T-helper 1 cell (primary cell): ENCODE measurements at places on chromosomes 5 and 9.
A peak's percentile ranks its signal among the peaks of the same experiment; 100 is the strongest.

GRCh38 chr9:25678147-25678666, at the start of gene TUSC1:
TSS of gene TUSC1 (minus strand) at chr9:25678444. CDS start at chr9:25678312, 132 bp downstream.
- DNase-seq, result peak; percentile 0

- no peak for DNase-seq
These were observed 1.9 kb downstream of the TEX53 start for GRCh38 chr9:114655689-114656088.

DNA sequence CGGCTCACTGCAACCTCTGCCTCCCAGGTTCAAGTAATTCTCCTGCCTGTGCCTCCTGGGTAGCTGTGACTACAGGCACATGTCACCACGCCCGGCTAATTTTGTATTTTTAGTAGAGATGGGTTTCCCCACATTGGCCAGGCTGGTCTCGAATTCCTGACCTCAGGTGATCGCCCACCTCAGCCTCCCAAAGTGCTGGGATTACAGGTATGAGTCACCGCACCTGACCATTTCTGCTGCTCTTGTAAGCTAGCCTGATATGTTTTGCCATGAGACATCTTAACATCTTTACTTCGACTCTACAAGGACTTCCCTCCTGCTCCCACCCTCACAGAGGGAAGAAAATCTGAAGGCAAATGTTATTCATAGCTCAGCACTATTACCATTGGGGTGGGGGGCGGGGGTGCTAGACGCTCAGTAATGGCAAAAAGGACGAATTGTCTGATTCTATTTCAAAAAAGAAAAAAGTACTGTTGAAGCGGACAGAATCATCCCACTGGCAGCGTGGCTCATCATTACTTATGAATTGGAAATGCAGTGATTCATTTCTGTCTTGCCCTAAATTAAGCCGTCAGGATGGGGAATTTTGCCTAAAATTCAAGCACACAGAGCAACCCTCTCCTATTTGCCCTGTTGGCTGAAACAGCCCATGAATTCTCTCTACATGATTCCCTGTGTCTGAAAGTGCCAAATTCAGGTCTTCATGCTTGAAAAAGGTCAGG, 46.4 kb upstream of the WWC1 start:
- DNase-seq, result no peak

- no peak for DNase-seq
These were observed 13.1 kb downstream of the ARHGEF37 start for GRCh38 chr5:149594206-149594895.

GRCh38 chr5:53560028-53560427, 411 bp upstream of the NDUFS4 start:
- DNase-seq, result no peak

DNA sequence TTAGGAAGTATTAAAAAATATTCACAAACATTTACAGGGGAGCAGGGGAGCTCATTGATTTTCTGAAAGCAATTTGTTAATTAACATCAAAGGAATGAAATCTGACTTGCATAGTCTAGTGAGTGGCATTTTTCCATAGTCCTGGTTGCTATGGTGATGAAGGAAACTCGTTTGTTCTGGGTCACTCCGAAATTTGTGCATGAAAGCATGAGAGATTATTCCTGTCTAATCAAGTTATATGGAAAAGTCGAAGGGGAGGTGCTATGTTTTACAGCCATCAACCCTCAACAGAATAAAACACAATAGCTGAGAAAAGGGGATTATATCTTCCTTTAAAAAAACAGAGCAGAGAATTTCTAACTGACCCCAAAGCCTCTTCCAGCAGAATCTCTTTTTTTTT, 1495.7 kb upstream of the WWC1 start:
- DNase-seq, result no peak

DNA sequence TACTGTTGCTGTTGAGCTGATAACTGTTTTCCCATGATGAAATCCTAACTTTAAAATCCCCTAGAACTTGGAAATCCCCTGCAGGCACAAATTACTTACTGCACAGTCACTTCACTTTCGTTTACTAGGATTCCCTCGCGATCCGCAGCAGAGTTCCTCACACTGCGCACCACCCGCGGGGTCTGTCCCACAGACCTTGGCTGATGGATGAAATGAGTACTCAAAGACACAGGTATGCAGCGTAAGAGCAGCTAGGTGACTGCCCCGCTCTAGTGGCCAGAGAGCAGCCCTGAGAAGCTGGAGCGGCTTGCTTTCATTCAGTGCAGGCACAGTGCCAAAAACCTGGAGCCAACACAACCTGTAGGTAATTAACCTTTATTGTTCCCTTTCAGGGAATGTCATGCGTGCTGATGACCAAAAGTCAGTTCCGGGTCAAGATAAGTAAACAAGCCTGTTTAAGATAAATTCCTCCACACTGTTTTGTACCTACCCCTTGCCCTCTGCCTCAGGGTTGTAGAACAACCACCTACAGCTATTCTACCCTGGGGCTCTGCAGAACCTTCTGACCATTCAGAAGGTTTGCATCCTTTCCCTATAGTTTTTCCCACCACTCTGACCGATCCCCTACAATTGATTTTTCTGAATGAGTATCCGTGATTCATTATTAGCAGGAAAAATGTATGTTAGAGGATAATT, 191.2 kb downstream of the CDH9 start:
- no peak for DNase-seq

GRCh38 chr9:130633336-130634190, 30.8 kb upstream of the PRDM12 start:
- no peak for DNase-seq

- no peak for DNase-seq
These were observed 24.4 kb downstream of the TMEM245 start for GRCh38 chr9:109095321-109095720.

GRCh38 chr9:16352791-16353401, 517.6 kb downstream of the BNC2 start:
- no peak for DNase-seq

- DNase-seq, result no peak
These were observed 330.8 kb downstream of the KDM4C start for GRCh38 chr9:7088611-7089010.

DNA sequence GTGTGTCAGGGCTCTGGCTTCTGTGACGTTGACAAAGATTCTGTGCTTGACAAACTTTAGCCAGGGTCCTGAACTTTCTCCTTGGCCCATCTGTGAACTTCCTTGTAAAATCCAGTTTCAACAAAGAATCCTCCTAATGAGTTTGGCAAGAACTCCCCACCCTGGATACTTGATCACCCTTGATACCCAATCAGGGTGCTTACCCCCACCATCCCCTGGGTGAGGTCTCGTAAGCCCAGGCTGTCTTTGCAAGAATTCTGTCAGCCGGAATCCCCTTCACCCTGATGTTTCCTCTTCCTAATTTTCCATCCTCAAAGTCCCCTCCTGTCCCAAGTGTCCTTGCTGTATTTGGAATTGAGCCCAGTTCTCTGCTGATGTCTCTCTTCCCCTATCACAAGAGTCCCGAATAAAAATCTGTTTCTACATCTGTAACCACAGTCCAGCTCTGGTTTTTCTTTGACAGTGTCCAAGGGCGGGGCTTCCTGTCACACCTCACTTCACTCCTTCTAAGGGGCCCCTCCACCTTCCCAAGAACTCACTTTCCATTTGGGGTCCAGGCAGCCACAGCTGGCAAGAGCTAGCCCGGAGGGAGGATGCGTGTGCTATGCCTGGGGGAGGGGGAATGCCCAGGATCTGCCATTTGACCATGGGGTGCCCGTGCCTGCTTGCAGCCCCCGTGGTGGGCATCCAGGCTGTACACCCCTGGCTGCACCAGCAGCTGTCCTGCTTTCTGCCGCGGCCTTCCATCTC, 2.7 kb upstream of the CARD19 start:
- no peak for DNase-seq

- no peak for DNase-seq
These were observed 173.1 kb downstream of the PLK2 start for GRCh38 chr5:58286741-58287140.

- DNase-seq, result no peak
These were observed 212.0 kb downstream of the DMRT2 start for GRCh38 chr9:1261879-1262766.

GRCh38 chr5:50574121-50574520, 92.3 kb upstream of the PARP8 start:
- DNase-seq, result no peak

DNA sequence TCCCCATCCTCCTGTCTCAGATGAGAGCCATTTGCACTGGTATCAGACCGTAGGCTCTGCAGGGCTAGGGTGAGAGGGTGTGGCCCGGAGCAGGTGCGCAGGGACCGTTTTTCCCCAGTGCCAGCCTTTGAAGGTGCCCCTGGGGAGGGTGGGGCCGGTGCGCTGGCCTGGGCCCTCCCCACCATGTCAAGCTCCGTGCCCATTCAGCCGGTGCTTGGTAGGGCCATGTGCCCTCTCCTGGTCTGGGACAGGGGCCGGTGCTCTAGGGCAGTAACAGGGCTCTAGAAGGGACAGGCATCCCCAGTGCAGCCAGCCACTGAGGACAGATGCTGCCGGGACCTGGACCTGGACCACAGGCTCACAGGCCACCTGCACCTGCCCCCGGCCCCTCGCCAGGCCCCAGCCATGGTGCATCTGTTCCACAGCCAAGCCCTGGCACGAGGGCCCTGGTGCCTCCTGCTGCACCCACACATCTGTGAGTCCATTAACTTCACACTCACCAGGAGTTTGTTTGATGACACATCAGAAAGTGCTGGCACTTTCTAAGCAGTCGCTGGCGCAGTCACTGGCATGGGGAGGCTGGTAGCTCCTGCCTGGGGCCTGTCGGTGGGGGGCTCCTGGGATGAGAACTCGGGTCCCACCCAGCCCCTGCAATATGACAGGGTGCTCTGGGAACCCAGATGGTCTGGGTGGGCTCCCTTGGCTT, 5.0 kb upstream of the QRFP start:
- no peak for DNase-seq

GRCh38 chr5:16976625-16977008, 40.5 kb upstream of the MYO10 start:
- no peak for DNase-seq

- DNase-seq, result no peak
These were observed 398.1 kb downstream of the EBF1 start for GRCh38 chr5:158701406-158702177.

GRCh38 chr5:141969783-141970771, 1.2 kb downstream of the RNF14 start:
- no peak for DNase-seq

- no peak for DNase-seq
These were observed 599.3 kb upstream of the TLE4 start for GRCh38 chr9:78972303-78972999.

DNA sequence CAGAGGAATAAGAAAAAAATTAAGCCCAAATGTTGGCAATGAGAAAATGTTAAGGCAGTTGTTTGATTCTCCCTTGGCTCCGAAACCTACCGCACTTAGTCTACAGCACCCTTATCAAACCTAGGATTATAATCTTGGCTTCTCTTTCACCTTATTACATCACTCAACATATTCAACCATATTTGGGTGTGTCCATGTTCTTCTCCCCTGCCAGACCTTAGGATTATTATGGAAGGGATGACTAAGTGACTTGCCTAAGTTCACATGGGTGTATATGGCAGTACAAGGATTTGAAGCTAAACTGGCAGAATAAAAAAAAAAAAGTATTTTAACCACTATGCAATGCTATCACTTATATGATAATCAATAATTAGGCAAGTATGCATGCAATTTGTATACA, 76.4 kb downstream of the PLK2 start:
- no peak for DNase-seq

GRCh38 chr5:145068721-145069120, 766.4 kb downstream of the PRELID2 start:
- no peak for DNase-seq

DNA sequence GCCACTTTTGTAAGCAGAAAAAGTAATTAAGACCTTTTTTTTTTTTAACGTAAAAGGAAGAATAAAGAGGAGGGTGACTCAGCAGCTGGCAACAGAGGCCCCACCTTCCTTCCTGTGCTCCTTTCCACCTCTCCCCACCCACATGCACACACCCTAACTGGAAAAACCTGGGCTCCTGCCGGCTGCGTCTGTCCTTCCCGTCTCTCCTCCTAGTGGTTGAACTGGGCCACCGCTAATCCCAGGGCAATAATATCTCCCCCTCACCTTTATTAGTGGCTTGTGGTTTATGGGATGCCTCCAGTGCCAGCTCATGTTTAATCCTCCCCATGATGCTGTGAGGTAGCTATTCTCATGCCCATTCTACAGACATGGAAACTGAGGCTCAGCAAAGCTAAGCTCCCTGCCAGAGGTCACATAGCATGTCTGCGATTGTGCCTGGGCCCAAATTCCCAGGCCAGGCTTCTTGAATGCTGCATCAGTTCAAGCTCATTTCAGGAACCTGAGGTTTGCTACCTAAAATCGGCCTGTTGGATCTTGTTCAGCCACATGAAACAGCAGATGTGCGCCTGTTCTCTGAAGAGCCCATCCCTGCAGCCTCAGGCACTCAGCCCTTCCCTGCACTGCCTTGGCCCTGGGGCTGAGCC, 60.9 kb upstream of the IL17B start:
- DNase-seq, result no peak

GRCh38 chr5:144857454-144857853, 686.8 kb downstream of the KCTD16 start:
- DNase-seq, result no peak

GRCh38 chr5:160516696-160517530, 95.3 kb downstream of the PTTG1 start:
- DNase-seq, result no peak

GRCh38 chr5:14204011-14204670, 61.0 kb downstream of the TRIO start:
- no peak for DNase-seq

- no peak for DNase-seq
These were observed 65.2 kb upstream of the ADRA1B start for GRCh38 chr5:159851053-159851452.

GRCh38 chr9:22425551-22425950, 21.1 kb upstream of the DMRTA1 start:
- no peak for DNase-seq

DNA sequence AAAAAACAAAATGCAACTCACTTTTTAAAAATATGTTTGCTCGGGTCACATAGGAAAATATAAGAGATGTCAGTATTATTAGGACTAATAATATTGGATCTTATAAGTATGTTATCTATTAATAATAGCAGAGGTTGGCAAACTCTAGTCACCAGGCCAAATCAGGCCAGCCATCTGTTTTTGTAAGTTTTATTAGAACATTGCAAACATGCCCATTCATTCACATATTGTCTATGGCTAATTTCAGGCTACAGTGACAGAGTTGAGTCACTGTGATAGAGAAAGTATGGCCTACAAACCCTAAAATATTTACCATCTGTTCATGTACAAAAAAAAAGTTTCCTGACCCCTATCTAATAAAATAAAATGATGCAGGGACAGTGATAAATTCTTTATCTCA, 97.7 kb upstream of the CDH6 start:
- DNase-seq, result no peak

GRCh38 chr5:133889271-133889905, 79.0 kb downstream of the C5orf15 start:
- DNase-seq, result no peak

DNA sequence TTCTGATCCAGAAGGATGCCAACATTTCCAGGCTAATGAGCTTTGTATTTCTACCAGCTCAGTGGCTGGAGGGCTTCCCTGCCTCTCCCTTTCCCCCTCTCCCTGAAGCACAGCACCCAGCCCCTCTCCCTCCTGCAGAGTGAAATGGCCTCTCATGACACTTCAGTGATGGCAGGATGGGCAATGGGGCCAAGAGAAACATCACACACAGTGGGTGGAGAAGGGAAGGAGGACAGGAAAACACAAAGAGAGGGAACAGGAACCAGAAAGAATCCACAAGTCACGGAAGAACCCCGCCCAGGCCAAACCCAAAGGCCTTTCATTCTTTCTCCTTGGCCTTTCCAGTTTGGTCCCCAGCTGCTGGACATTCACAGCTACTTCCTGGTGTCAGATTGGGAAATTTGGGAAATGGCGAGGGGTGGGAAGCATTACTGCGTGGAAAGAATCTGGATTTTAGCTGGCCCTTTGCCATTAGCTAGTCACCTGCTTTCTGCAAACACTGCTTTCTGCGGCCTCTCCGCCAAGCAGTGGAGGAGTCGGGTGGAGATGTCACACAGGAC, 82.6 kb downstream of the GLDC start:
- DNase-seq, result no peak
